ENCODE measurements at places on chromosomes 6 and 20.
A peak's percentile ranks its signal among the peaks of the same experiment; 100 is the strongest.

- no peak for DNase-seq
Observed at GRCh38 chr6:834190-834589, 141.3 kb upstream of the EXOC2 start.

DNA sequence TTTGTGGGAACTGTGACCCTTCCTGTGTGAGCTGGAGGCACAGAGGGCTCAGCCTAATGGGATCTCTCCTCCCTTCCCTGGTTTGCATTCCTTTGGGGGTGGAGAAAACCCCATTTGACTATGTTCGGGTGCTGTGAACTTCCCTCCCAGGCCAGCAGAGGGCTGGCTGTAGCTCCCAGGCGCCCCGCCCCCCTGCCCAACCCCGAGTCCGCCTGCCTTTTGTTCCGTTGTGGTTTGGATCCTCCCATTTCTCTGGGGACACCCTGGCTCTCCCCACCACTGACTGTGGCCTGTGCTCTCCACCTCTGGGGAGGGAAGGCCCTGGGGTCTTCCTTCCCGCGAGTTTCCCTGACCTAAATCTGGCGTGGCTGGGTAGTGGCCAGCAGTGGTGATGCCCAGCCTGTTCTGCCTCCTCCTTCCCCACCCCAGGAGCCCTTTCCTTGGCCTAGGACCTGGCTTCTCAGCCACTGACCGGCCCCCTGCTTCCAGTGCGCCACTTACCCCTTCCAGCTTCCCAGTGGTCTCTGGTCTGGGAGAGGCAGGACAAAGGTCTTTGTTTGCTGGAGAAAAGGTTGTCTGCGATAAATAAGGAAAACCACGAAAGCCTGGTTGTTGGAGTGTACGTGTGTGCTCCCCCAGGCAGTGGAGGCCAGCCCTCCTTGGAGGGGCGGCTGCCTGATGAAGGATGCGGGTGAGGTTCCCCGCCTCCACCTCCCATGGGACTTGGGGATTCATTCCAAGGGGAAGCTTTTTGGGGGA is 4.9 kb downstream of the VEGFA start:
- DNase-seq, result peak; percentile 96

- no peak for DNase-seq
Observed at GRCh38 chr20:62759981-62760431, 36.3 kb upstream of the MRGBP start.

DNA sequence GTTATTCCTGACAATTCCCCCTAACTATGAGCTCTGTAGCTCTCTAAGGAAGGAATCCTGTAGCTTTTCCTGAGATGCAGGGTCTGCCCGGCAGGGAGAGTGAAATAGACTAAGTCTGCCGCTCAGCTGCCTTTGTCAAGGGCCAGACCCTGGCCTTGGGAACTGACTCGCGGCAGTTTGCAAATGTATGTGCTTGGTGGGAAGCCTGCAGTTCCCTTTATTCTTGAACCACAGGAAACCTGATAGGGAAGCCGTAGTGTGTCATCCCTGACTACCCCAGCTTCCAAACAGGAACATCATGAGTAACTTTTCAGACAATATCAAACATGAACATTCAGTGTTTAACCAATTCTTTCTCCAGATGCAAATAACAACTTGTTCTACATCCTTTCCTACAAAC is 78.7 kb upstream of the IFNGR1 start:
- DNase-seq, result peak; percentile 93

- DNase-seq, result peak; percentile 75
Observed at GRCh38 chr6:116287689-116288282, 8.1 kb upstream of the TSPYL1 start.

- DNase-seq, result no peak
Observed at GRCh38 chr6:109299776-109300564, 82.3 kb downstream of the CD164 start.

DNA sequence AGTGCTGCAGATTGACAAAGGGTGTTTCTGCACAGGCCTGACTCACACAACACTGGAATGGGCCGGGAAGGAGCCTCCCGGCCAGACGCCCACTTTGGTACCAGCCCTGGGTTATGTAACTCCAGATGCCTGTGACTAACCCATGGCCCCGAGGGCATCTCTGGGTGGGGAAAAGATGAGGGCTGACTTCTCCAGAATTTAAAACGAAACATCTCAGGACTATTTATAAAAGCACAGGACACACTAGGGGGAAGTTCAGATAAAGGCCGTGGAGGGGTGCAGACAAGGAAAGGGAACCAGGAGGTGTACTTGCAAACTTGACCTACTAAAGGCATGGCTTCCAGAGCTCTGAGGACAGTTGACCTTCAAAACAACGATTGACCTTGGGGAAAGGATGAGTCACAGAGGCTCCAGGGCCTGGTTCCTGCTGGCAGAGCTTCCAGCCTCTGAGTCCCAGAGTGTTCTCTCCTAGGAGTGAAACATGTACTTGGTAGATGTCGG is 196.9 kb downstream of the NFATC2 start:
- no peak for DNase-seq

DNA sequence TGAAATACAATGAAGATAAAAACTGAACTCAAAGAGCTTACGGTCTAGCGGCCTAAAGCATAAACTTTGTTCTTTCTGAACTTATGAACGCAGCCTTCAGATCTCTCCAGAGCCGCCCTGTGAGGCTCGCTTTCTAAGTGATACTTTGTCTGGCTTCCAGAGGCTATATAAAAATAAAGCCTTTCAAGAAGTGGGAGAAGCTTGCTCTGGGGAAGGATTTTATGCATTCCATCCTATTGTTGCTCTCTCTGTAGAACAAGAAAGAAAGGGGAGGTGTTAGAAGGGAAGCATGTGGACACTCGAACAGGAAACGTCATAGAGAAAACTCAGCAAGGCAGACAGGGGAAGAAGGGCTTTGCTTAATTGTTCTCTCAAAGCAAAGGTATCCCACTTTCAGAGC is 77.0 kb downstream of the TBX18 start:
- peak; percentile 26 for DNase-seq

DNA sequence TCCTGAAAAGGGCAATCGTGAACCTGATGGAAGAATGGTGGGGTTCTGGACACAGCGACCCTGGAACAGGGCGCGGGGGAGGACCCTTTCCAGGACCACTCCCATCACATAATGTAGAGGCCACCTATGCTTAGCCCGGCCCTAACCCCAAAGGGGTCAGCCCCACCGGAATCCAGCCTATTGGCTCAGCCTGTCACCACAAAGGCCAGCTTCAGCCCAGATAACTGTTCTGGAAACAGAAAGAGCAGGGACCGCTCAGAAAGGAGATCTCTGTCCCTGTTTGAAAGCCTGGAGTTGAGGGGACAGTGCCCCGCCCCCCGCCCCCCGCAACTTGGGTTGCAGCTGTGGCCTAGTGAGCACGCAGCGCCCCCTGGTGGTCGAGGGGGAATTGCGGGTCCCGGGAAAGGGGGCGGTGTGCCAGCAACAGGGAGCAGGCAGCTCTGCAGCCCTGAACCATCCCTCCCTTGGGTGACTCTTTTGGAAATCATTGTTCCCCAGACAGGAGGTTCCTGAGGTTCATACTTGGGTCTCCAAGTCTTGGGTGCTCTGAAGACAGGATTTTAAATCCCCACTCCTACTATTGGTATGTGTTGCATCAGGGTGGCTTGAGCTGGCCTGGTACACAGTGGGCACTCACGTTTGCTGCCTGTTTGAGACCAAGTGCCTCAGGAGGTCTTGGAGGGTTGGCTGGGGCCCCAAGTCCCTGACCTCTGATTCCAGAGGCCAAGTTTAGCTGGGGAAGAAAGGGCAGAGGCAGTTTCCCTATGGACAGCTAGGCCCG is 1.5 kb downstream of the SIGLEC1 start:
- DNase-seq, result peak; percentile 82

GRCh38 chr20:5153612-5154542 is 27.1 kb downstream of the CDS2 start:
- DNase-seq, result no peak

- peak; percentile 55 for DNase-seq
Observed at GRCh38 chr6:168150551-168151320, 71.7 kb upstream of the FRMD1 start.

- DNase-seq, result peak; percentile 72
Observed at GRCh38 chr6:40550202-40551101, 36.7 kb downstream of the LRFN2 start.

GRCh38 chr6:137782166-137783039 is 84.7 kb upstream of the TNFAIP3 start:
- no peak for DNase-seq

- peak; percentile 57 for DNase-seq
Observed at GRCh38 chr6:111842891-111843290, 30.4 kb downstream of the FYN start.

- DNase-seq, result peak; percentile 76
Observed at GRCh38 chr20:584161-584970, 25.7 kb downstream of the TCF15 start.

GRCh38 chr6:170208182-170208601 is 82.7 kb downstream of the DLL1 start:
- no peak for DNase-seq

- DNase-seq, result no peak
Observed at GRCh38 chr6:99641270-99641669, 34.6 kb downstream of the PRDM13 start.

DNA sequence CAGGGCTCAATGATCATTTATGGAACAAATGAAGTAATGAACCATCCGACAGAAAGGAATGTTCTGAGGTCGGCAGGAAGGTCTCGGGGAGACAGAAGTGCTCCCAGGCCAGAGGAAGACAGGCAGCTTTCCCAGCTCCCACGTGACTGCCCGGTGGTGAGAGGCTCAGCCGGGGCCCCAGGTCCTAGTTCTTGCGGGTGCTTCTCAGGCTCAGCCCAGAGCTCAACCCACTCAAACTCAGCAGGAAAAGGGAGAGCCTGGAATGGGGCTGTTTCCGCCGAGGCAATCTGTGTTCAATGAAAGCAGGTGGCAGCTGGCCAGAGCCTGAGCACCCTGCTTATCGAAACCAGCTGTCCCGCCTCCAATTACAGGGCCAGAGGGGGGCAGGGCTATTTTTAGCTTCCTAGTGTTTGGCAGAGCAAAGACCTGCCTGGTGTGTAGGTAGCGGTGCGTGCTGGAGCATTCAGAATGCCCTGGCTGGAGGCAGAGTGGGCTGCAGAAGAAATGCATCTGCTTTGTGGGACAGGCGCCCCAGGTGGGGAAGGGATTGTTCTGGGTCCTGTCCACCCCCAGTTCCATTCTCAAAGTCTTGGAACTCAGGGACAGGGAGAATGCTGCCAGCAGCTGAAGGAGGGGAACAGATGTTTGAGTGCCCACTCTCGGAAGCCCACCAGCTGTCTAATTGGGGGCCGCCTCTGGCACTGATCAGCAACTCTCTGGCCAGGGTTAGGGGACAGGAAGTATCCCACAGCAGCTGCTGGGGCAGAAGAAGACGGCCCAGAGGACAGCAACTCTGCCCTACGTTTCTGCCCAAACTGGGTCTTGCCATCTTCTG is 145.1 kb downstream of the PREX1 start:
- peak; percentile 79 for DNase-seq

- DNase-seq, result no peak
Observed at GRCh38 chr6:89209457-89209856, 7.7 kb downstream of the GABRR1 start.

DNA sequence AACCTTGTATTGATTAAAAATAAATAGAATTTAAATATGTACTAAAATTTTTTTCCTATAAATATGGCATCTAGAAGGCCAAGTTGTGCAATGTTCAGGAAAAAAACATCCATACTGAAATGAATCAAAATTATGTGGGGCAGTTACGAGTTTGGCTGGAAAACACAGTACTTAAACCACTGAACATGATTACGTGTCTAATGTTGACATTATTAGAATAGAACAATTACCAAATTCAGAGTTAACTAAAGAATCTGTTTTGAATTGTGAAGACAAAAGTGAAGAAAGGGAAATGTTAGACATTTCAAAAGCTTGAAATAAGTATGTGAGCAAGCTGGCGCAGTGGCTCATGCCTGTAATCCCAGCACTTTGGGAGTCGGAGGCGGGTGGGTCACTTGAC is 57.2 kb downstream of the KLHL31 start:
- DNase-seq, result no peak

- DNase-seq, result peak; percentile 28
Observed at GRCh38 chr20:20199361-20200160, 147.2 kb downstream of the CFAP61 start.

Measured in GM23338 (cell line).